ENCODE measurements at places on chromosomes 4 and X.

DNA sequence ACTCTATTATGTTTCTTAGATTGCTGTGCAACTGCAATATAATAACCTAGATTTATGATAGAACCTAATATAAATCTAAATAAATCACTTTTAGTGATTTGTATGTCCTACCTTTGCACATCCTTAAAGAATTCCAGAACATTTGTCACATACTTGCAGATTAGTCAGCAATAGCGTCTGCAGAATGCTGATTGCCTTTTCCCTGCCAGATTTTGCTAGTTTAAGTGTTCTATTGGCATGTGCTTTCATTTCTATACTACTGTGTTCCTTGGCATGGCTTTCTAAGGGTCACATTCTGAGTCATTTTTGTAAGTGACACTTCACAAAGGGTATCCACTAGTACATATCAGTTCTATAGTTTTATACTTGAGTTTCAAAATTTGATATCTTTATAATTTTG, 303.1 kb upstream of the GIMD1 start:
- no peak for DNase-seq

- no peak for DNase-seq
Observed at GRCh38 chr4:75660491-75660890, 12.7 kb downstream of the G3BP2 start.

DNA sequence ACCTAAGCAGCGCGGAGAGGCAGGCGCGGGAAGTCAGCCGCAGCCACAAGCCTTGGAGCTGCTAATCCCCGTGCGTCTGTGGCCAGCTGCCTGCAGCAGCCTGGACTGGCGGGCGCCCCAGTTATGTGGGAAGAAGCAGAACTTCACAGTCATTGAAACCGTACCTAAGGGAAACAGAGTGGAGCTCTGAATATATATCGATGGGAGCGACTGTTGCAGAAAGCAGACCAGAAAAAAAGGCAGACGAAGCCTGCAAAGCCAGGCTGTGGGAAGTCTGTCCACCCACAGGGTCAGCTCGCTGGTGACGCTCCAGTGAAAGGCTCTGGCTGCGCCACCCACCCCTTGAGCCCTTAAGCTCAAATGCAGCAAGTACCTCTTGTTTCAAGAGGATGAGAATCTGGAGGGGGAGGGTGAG, 24.7 kb downstream of the KCNE5 start:
- no peak for DNase-seq

DNA sequence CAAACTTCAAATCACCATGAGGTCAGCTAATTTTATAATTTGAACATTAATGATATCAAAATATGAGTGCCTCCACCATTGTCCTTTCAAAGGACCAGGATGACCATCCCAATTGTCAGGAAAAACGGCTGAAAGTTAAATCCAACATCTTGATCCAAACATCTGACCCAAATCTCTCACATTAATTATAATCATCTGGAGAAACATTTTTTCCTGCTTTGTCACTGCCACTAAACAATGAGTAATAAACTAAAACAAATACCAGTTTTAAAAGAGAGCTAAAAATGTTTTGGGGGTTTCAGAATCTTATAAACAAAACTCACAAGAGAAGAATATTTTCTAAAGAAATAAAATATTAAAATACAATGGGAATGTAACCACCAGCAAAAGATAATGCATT, 45.7 kb upstream of the NDST4 start:
- no peak for DNase-seq

- DNase-seq: no peak
Observed at GRCh38 chr4:114282937-114283336, 303.5 kb upstream of the ARSJ start.

DNA sequence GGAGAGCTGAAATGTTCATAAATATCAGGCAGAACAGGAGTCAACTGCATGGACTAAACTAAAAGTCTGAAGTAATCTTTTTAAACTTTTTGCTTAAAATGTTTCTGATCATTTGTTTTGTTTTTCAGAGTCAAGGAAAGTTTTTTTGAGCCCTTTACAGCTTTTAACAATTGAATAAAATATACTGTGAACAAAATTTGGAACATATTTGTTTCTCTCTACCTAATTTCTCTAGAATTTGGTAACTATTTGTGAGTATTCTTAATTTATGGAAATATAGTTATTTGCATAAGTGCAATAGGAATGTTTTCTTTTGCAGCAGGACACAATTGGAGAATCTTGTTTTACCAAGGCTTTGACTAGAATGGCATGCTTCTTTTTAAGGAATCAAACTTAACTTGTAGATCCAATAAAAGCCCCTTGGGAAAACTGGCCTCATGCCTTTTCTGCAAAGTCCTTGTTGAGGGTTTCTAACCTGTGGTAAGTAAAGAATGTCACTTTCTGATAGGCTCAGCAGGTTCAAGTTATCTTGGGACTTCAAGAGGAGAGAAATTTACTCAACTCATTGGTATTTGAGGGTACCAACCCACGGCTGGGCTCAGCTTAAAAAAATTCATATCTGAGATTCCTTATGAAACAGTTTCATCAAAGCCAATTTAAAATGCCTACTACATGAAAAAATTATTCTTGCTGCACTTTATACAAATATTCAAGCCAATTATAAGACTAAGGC, 91.5 kb downstream of the UPRT start:
- no peak for DNase-seq

GRCh38 chrX:19799319-19800182, 87.8 kb downstream of the SH3KBP1 start:
- no peak for DNase-seq

DNA sequence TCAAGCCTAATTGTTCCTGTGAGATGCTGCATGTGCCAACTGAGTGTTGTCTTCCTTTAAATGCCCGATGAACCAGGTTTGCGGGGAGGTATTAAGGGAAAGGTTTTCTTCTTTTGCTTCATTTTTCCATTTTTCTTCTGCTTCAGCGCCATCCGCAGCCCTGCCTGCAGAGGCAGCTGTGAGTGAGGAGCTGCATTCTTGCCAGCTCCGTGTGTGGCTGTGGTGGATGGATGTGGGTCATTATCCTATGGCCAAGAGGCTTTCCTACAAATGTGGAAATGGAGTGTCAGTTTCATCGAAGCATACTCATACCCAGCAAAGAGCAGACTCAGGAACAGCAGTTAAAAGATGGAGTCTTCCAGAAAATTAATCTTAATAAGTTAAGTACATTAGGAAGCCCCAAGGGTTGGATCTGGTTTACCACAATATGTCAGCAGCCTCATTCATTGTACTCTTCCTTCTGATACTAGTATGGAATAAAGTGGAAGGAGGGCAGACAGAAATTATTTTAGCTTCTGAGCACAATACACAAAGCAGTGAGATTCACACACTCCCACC, 37.6 kb downstream of the TNIP3 start:
- DNase-seq: no peak

- no peak for DNase-seq
Observed at GRCh38 chrX:25534091-25534490, 518.3 kb upstream of the ARX start.

GRCh38 chrX:74383611-74384010, 37.7 kb upstream of the SLC16A2 start:
- DNase-seq: peak; percentile 0

- peak; percentile 91 for DNase-seq
Observed at GRCh38 chr4:10457255-10457801, at the start of gene ZNF518B. TSS of gene ZNF518B (minus strand) at chr4:10457426. CDS start at chr4:10446328, 11,098 bp downstream.

- DNase-seq: peak; percentile 61
Observed at GRCh38 chrX:118839334-118839958, 15.8 kb downstream of the ZCCHC12 start.

- no peak for DNase-seq
Observed at GRCh38 chr4:13615161-13615560, 12.4 kb downstream of the BOD1L1 start.

DNA sequence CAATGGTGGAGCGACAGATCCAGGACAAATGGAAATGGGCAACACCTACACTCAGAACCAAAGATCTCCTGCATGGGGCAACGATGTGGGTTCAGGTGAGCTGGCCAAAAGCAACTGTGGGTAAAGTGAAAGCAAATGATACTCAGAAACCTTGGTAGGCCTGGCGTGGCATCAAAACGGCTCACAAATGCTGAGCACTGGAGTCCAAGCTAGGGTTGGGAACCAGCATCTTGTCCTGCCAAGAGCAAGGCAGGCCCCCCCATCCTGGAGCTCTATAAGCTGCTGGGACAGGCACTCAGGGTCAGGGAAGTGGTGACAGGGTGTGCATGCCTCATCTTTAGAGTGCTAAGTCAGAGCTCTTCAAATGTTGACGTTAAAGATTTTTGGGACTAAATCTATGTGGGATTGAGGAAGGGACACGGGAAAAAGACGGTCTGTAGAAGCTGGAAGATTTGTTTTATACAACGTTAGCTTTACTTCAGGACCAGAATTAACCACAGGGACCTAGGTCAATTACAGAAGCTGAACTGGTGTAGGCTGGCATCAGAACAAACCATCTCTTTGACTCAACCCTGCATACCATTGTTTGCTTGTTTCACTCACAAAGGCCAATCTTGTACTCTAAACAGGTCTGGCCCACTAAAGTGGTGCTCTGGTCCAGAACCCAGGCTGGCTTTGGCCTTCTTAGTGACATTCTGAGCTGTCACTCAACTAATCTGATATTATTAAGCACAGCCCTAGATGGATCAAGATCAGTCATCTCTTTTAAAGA, 10.7 kb downstream of the ATP8A1 start:
- no peak for DNase-seq

- DNase-seq: no peak
Observed at GRCh38 chrX:15217161-15217560, 52.7 kb downstream of the ASB9 start.

DNA sequence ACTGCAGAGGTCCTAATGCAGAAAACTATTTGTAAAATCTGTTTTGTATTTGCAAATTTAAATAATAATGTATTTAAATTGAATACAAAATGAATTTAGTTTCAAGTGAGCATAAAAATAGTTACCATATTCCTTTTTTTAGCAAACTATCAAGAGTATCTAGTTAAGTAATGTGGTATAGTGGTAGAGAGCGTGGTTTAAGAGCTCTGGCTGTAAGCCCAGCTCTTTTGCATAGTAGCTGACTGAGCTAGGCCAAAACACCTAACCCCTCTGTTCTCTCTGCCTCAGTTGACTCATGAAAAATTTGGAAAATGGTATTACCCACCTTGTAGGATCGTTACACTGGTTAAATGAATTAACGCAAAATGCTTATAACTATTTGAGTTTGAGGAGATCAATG, 18.1 kb upstream of the ADAD1 start:
- DNase-seq: no peak

GRCh38 chr4:164508771-164509170, 245.2 kb upstream of the SMIM31 start:
- no peak for DNase-seq

DNA sequence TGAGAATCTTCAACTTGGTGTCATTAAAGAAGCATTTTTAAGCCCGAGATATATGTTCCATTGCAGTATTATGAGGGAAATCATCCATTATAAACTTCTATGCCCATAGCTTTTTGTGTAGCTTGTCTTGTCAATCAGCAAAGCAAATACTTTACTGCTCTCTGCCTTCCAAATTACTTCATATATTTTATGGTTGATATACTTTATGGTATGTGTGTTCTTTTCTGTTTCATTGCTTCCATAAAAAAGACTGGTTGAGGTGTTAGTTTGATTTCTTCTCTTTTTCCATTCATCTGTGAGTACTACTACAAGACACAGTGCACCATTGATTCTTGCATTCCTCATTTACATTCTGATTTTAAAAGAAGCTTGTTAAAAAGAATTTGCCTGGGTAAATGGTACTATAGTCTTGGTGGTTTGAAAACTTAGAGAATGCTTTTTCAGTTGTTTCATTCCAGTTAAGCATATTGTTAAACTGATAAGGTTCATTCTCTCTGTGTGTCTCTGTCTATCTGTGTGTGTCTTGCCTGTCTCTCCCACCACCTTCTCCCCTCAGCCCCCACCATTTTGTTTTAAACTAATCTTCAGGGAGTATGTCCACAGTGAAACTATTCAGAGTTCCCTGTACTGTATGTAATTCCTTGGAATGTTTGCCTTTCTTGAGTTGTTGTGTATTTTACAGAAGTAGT, 27.1 kb downstream of the STAG2 start:
- peak; percentile 32 for DNase-seq

DNA sequence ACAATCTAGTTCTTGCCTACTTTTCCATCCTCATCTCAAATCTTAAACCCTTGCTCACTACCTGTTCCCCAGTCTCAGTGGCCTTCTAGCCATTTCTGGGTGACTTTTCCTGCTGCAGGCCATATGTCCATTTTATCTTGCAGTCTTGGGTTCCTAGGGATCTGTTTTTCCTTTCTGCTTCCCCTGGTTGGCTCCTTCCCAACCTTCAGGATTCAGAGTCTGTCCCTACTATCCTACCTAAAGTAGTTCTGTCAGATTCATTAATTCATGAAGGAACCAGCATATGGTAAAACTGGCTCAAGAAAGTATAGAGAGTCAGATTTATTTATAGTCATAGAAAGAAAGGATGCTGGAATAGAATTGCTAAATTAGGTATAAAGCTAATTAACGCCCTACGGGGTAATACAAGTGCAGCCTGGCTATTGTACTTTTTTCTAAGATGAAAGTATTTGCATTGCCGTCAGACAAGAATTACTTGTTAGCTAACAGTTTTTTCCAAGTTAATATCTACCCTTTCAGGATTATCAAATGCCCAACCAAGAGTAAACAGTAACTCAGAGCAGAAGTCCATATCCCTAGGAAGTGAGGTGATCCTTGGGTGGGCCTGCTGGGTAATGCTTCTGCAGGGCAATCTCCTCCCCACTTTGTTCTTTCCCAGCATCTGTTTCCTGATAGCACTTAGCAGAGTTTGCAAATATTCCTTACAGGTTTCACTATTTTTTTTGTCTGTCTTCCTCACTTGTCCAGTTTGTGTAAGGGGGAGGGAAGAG, 63.6 kb downstream of the REPS2 start:
- no peak for DNase-seq

- no peak for DNase-seq
Observed at GRCh38 chr4:110586131-110586850, 36.6 kb downstream of the PITX2 start.

DNA sequence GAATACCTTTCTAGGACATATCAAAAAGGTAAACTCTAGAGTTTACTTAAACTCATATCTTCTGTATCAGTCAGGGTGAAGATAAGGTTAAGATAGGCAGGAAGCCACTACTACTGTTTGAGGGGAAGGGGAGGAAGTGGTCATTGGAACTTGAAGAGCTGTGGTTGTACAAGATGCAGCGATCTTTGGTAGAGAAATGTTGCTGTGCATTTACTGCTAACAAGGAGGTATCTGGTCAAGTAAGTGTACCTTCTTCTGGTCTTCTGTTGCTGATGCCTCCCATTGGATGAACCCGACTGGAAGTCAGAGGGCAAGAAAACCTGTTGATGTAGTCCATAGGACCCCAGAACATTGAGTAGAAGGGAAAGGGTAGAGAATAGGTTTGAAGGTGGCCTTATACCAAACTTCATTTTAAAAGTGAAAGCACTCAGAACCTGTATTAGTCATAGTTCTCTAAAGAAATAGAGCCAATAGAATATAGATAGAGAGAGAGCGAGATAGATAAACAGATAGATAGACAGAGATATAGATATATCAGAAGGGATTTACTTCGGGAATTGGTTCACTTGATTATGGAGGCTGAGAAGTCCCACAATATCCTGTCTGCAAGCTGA, 47.9 kb upstream of the TSPAN5 start:
- DNase-seq: no peak

All from erythroblast (primary cell).